GM20000 (cell line): ENCODE measurements at places on chromosomes 3 and 15.
A peak's percentile ranks its signal among the peaks of the same experiment; 100 is the strongest.

- peak; percentile 55 for DNase-seq
These were observed 4.3 kb downstream of the BTBD1 start for GRCh38 chr15:83062768-83063180.

DNA sequence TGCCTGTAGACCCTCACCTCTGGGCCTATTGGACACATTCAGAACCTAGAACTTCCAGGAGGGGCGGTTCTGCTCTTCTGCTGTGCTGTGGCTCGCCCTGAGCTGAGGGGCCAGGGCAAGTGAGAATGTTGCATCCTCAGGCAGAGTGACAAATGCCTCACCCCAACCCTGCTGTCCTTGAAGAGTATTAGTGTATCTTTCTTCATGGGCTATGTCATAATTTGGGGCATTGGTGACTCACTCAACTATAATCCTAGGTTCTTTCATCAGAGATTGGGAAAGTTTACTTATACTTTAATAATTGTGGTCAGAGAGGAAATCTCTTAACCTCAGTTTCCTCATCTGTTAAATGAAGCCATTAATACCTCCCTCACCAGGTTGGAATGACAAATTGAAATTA, 143.8 kb downstream of the SV2B start:
- no peak for DNase-seq

GRCh38 chr3:41198526-41198925, 779 bp upstream of the CTNNB1 start:
- no peak for DNase-seq

- DNase-seq = no peak
These were observed 213.2 kb downstream of the CADM2 start for GRCh38 chr3:85171976-85172375.

DNA sequence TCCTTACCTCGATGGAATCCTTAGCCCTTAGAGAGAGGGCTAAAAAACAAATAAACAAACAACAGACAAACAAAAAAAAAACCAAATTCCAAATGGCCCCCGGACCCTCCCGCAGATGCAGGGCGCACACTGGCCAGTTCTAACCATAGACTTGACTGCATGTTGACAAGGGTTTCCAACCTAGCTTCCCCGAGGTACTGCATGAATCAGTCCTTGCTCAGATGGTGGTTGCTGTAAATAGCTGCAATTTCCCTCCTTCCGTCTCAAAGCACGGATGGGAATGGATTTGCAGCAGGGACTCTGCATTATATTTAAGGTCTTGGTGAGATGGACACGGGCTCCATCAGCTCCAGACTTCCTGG, 162.8 kb downstream of the CD47 start:
- DNase-seq = peak; percentile 36

DNA sequence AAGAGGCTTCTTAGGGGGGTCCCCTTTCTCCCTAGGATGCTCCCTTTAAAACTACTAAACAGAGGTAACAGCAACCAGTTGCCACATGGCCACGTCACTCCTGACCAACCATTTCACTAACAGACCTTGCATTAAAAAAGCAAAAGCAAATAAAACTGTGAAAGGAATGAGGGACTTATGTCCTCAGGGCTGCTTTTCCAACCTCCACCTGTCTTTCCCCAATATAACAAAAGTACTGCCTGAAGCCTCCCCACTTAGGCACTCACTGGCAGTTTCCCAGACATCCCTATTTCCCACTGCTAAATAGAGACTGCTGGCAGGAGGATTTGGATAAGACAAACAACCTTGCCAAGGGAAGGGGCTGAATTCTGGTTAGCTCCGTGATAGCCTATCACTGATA, 130.3 kb downstream of the ATP8B4 start:
- no peak for DNase-seq

GRCh38 chr3:193830791-193831191, 237.8 kb downstream of the OPA1 start:
- no peak for DNase-seq

DNA sequence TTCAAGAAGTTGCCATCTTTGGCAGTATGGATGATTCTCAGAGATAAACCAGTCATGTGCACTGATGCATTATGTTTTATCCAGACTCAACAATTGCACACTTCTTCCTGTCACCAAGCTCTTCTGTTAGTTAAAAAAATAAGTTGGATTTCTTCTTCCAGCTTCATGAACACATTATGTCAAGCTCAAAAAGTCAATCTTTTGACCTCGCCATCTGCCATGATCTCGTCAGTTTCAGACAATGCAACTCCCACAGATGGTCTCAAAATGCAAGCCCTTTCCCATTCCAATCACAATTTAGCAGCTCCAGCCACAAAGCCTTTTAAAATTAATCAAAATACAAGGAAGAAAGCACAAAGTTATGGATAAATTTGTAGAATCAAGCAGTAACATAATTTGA, 42.8 kb downstream of the TFDP2 start:
- no peak for DNase-seq

GRCh38 chr3:25555695-25556437, 108.8 kb downstream of the TOP2B start:
- no peak for DNase-seq

- DNase-seq = no peak
These were observed 93.2 kb upstream of the ARHGEF3 start for GRCh38 chr3:56894881-56895431.

DNA sequence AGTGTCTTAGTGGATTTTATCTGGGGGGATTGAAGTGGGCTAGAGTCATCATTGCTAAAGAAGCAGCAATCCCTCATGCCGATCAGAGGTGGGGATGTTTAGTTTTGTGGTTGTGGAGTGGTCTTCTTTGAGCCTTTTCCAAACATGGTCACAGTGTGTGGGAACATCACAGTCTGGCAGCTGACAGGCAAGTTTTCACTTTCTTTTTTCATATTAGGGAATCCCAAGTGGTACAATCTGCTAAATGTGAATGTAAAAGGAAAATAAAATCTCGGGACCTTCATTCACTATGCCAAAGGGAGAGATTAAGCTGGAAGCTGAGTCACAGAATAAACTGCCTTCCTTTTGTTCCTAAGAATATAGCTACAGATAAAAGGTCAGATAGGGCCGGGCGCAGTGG, 10.4 kb upstream of the CX3CR1 start:
- no peak for DNase-seq

DNA sequence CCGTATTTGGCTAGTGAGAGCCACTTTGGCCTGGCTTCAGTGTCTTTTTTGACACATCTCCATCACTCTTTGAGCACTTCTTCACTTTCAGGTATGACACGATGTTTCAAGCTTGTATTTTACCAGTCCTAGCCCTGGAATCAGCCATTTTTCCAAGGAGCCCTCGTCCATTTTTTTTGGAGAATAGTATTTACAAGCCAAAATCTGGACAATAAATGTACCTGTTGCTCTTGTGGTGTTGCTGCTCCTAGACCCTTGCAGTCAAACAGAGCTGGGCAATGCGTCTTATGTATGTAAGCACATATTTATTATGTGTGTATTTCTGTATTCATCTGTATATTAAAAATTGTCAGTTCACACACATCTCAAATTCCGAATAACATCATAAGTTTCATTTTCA, 231.2 kb downstream of the THSD4 start:
- no peak for DNase-seq

DNA sequence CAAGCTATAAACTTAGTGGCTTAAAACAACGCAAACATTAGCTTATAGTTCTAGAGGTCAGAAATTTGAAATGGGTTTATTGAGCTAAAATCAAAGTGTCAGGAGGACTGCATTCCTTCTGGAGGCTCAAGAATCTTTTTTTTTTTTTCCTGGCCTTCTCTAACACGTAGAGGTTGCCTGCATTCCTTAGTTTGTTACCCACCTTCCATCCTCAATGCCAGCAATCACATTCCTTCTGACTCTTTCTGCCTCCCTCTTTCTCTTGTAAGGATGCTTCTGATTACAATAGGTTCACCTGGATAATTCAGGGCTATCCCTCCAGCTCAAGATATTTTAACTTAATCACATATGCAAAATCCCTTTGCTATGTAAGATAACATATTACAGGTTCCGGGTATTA, 24.8 kb downstream of the REC114 start:
- DNase-seq = no peak

GRCh38 chr15:69756440-69756839, 303.8 kb downstream of the RPLP1 start:
- no peak for DNase-seq

GRCh38 chr15:73952171-73952912, 26.1 kb downstream of the LOXL1 start:
- DNase-seq = no peak

- no peak for DNase-seq
These were observed 146.6 kb upstream of the NR2F2 start for GRCh38 chr15:96183867-96184266.

GRCh38 chr3:10405816-10406215, 84.9 kb upstream of the SEC13 start:
- DNase-seq = no peak

DNA sequence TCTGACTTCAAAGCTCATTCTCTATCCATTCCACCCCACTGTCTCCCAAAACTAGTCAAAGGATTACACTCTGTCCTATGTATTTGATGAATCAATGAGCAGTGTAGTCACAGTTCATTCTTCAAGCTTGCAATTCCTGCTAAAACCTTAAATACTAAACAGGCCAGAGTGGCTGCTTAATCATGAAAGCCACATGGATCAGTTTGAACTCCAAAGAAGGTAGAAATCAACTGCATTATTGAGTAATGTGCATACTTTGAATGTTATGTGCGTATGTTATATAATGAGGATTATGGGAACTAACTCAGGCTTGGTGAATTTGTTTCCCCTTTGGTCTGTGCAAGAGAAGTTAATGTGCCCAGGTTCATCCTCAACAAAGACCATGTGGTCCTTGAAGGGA, 45.4 kb downstream of the PRICKLE2 start:
- DNase-seq = no peak

DNA sequence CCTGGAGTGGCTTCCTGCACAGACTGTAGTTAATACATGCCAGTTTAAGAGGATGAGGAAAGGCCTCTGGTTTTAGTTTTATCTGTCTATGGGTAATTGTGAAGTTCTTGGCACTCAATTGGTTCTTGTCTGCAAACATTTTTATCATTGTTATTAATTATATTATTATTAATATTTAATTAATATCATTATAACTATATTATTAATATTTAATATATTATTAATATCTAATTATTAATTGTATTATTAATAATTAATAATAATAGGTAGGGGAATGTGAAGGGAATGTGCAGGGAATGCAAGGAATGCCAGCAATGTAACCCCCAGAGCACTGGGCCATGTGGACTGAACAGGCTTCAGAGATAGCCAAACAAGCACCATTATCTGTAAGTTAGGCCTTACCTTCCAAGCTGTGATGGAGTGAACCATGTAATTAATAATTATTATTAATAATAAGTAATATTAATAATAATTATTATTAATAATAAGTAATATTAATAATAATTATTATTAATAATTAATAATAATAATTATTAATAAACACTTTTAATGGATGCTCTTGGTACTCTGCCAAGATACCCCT, 79.8 kb upstream of the NMNAT3 start:
- DNase-seq = no peak

DNA sequence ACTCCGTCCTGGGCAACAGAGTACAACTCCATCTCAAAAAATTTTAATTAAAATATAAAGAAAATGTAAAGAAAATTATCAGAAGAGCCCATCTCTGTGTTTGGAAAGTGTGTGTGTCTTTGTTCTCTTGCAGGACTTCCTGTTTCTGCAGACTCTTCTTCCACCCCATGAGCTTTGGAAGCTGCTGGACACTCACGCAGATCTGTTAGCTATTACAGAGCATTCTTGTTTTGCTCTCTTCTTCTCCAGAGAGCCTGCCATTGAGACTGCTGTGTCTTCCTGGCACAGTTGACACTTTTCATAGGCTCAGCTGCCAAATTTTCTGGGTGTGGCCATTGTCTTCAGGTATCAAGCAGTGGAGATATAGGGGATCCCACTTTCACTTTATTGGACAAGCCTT, 6.0 kb upstream of the CCR8 start:
- no peak for DNase-seq

DNA sequence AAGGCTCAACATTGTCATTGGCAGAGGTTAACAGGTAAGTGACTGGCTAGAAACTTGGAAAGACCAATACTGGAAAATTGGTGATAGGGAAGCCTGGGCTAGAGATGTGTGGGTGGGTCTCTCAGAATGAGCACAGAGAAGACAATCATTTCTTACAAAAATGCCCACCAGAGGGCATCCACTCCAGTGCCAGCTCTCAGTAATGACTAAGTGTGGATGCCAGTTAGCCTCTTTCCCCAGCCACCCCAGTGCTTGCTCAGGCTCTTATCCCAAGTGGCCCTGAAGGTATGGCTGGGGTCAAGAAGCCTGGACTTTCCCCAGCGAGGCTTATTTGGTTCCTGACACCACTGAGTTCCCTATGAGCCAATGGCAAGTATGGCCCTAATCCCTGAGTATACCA, 115.9 kb upstream of the ST8SIA2 start:
- no peak for DNase-seq

DNA sequence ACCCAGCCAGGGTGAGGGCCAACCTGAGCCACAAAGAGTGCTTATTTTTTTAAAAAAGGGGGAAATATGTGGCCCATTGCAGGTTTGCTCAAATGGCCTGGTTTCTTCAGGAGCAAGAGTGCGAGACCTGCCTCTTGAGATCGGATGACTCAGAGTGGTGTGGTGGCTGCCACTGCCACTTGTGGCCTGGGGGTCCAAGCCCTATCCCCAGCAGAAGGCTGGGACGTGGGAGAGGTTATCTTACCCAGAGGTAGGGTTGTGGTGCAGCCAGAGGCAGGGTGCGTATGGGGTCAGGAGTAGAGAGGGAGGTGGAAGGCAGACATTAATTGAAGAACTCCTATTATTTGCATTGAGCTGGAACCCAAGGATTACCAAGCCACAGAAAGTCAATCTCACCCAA, 83.2 kb upstream of the SMAD3 start:
- DNase-seq = no peak

DNA sequence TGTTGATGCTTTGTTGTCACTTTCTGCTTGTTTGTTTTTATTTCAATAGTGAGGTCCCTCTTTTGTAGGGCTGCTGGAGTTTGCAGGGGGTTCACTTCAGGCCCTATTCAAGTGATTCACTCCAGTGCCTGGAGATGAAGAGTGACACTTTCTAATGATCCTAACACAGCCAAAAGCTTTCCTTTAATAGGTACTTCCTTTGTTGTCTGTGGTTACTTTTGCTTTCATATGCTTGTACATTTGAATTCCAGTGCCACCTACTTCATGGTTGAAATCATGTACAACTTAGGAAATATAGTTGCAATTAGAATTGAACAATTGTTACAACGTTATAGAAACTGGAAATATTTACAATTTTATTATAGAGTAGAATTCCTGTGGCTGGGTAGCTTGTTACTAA, 466.8 kb upstream of the EPHA3 start:
- no peak for DNase-seq
